Cortex of kidney (tissue), 1 donor: ENCODE measurements at places on chromosomes 3 and 15.

DNA sequence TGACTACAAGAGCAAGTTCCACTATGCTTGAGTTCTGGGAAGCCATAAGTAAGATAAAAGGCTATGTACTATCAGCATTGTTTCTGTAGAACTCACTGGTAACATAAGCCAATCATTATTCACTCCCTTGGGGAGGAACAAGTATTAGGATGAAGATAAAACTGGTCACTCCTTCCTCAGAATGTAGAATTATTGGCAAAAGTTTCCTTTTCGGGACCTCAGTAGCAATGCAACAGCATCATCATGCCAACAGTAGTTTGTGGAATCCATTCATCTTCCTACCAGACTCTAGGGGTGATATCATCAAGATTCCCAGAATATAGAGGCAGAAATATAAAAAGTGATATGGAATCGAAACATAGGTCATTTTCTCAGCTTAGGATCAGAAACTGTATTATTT lies 209.5 kb downstream of the PLOD2 start:
- no peak for DNase-seq

GRCh38 chr3:155390351-155390750 lies 96.9 kb upstream of the STRIT1 start:
- DNase-seq, result no peak

DNA sequence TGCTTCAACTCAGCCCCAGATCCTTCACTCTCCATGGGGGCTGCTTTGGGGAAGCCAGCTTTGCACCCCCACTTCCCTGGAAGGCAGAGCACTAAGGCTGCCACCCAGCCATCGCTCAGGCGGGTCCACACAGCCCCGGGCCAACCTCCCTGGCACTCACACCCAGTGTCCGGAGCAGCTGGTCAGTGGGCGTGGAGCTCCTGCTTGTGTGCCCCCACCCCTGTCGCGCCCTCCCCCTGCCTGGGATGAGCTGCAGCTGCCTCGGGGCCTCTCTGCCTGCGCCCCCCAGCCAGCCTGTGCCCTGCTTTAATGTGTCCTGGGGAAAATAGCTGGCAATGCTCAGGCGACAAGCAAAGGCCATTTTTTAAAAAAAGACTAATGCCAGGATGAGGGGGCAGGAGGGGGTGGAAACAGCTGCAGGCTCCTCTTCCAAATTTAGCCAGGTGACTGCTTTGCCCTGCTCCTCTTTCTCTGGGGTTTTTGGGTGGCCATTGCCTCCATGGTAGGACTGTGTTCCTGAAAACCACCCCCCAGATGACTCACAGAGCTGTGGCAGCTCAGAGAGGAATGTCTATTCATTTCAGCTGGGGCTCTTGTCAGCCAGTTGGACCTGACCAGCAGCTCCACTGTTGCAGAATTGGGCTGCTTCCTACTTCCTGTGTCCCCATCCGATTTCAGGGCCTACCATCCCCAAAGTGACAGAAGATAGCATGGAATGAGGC lies 65.0 kb downstream of the CEMIP start:
- DNase-seq, result no peak

GRCh38 chr15:80419546-80419945 lies 15.4 kb downstream of the ARNT2 start:
- DNase-seq, result no peak

DNA sequence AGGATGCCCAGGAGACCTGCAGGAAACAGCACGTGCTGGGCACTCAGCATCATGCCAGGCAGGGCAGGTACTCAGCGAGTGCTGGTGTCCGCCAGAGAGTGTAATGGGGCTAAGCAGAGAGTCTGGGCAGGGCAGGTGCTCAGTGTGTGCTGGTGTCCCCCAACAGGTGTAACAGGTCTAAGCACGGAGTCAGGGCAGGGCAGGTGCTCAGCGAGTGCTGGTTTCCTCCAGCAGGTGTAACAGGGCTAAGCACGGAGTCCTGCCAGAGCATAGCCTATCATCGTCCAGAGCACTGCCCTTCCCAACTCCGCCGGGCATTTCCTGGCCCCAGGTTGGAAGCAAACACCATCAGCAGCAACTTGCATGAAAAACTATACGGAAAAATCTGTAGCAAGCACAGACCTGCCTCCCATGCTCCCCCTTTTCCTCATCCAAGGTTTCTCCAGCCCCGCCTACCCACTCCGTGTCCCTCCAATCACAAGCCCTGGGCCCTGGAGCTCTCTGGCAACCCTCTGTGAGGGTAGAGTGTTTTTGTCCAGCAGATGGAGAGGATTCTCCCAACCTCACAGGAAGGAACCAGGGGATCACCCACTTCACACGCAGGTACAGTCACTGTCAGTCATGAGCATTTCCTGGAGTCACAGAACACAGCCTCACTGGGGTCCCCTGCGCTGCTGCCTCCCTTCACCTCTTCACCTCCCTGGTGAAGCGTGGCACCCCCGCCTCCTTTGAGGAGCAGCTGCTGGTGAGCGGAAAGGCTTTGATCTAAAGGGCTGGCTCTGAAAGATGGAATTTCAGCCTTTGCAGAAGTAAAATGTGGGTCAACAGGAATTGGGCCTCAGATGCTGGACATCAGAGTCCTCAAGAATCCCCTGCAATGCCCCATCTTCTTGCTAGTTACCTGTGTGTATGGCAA lies 302.5 kb downstream of the OCA2 start:
- DNase-seq, result no peak

GRCh38 chr15:28017423-28017924 lies 81.6 kb downstream of the OCA2 start:
- DNase-seq, result no peak

- DNase-seq, result no peak
These were observed 9.1 kb downstream of the PLA2G4F start for GRCh38 chr15:42147431-42147735.

GRCh38 chr15:31774045-31774444 lies 256.3 kb upstream of the CHRNA7 start:
- no peak for DNase-seq

GRCh38 chr15:77004189-77004588 lies 9.3 kb downstream of the PSTPIP1 start:
- no peak for DNase-seq
